ENCODE measurements at places on chromosomes 7 and 10.

GRCh38 chr7:29345590-29345989, 151.0 kb downstream of the CHN2 start:
- DNase-seq: no peak

DNA sequence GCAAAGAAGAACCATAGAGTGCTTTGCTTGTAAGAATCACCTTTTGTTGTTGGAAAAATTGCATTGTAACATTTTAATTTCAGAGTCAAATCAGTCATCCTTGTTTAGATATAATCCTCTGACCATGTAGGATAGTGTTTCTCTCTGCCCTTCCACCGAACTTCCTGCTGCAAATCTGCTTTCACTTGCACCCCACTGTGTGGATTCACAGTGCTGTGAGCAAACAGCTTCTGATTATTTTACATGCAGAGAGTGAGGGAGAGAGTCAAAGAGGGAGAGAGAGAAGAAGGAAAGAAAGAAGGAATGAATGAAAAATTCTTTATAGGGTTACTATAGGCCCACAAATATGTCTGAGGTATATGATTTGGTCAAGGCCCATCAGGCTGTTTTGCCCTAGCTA, 30.0 kb upstream of the SEM1 start:
- no peak for DNase-seq

DNA sequence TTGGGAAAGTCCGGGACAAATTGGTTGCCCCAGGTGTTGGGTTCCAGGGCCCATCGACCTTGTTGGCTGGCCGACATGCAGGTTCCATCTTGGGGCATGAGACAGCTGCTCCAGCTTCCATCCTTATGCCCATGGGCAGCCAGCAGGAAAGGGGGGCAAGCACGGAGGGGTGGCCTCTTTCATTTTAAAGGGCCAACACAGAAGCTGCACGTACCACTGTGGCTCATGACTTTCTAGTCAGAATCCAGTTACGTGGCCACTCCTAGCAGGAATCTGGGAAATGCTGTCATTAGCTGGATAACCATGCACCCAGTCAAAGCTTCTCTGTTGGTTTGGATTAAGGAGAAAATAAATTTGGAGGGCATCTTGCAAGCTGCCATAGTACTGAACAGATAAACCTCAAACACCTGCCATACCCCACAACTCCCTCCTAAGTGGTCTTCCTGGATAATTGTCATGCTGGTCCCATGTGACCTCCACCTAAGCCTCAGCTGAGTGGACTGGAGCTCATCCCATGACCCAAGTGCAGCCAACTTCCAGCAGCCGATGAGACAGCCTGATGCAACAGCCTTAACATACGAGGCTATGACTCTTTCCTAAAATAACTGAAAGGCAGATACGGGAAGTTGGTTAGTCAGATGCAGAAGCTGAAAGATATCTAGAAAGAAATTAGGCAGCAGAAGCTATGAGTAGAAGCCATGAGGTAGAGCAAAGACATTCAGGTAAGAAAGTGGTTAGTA, 21.4 kb upstream of the GSDME start:
- DNase-seq: no peak

DNA sequence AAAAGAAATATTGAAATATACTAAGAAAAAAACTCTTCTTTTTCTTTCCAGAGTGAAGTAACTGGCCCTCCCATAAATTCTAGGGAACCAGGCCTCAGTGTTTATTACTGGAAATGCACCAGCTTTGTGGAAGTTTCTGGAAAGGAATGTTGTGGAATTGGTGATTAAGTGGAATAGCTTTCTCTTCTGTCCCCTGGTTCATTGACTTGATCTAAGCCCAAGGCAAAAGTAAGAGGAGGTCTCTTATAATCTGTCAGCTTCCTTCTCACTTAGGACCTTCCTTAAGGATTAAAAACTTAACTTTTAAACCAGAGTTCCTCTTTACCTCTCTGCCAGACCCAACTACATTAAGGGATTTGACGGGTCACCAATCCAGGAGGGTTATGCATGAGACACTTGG, 266.2 kb downstream of the SLC25A13 start:
- DNase-seq: no peak

DNA sequence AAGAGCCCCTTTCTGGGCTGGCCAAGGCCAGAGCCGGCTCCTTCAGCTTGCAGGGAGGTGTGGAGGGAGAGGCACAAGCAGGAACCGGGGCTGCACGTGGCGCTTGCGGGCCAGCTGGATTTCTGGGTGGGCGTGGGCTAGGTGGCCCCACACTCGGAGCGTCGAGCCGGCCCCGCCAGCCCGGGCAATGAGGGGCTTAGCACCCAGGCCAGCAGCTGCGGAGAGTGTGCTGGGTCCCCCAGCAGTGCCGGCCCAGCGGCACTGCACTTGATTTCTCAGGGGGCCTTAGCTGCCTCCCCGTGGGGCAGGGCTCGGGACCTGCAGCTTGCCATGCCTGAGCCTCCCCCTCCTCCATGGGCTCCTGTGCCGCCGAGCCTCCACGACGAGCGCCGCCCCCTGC, 48.1 kb downstream of the SH2D4B start:
- DNase-seq: no peak

GRCh38 chr7:29639886-29640595, 76.4 kb downstream of the PRR15 start:
- no peak for DNase-seq

- DNase-seq: no peak
These were observed 305.4 kb downstream of the KCNMA1 start for GRCh38 chr10:77332256-77332655.

DNA sequence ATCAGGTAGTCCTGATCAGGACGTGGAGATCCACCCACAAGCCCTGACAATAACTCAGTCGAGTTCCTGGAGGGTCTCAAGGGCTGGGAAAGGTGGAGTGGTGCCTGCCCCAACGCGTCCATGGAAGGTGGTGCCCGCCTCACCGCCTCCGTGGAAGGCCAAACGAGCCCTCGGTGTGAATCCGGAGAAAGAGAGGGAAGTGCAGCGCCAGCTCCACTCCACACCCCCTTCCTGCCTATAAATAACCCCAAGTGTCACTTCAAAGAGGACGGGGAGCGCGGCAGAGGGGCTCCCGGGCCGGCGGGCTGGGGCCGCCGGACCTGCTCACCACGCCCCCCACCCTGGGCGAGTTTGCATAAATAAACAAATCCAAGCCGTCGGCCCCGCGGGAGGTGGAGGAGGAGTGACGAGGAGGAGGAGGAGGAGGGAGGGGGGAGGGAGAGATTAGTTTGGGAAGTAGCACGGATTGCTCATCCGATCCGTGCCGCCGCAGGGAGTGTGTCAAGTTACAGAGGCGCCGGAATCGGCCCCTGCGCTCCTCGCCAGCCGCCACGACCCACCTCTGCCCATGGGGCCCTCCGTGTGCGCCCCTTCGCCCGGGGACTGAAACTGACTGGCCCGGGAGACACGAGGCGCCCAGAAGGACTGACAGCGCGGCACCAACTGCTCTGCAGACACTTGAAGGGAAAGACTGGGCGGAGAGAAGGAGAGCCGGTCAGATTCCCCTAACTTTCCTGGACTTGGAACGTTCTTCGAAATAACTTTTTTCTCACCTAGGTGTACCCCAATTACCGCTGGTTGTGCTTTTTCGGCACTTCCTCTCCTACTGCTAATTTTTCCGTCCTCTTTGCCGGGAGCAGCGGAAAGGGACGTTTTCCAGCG, at the start of gene COL13A1:
COL13A1 (plus strand) TSS at position 473 of the 882 bp plus-strand sequence. CDS start 518 bp downstream, outside the sequence.
- no peak for DNase-seq
